ENCODE measurements at places on chromosomes 6 and 20. TPM values are rescaled to one million over a fixed set of nuclear protein-coding genes. Genes with fewer than 3 reads are reported as not detected.

GRCh38 chr6:108755257-108756240 lies 92.7 kb upstream of the ARMC2 start:
- no peak for DNase-seq

DNA sequence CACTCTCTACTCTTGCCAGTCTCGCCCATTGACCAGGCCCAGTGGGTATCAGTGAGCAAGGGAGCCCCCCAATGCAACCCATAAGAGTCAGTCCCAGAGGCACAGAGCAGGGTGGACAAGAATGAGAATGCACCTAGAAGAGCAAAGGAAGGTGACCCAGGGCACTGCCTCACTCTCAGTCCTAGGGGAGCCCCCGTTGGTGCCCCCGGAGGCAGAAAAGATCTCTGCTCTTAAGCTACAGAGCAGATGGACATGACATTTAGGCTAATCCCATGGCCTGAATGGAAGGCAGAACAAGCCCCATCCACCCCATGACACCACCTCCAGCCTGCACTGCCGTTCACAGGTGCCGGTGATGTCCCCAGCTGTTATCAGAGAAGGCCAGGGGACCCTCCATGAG lies 50.7 kb upstream of the PLEKHG1 start:
- DNase-seq, result no peak

DNA sequence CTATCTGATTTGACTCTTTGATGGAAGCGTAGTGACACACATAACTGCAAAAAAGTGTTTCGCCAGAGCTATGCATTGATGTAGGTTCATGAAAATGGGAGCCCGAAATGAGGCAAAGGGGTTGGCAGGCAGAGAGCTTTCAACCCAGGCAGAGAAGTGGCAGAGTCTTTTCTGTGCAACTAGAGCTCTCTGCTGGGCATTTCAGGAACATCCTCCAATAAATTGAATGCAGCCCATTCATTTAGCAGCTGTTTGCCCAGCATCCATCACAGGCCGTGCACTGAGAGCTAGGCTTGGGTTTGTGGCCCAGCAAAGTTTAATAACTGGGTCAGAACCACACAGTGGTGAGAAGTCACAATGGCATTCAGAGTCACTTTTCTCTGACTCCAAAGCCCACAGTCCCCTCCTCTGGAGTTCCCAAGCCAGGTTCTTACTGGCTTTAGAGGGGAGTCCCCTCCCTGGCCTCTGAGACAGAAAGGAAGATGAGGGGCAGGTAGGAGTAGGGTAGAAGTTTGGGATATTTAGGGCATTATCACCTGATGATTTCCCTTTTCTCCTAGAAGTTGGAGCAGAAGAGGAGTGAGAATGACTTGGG lies 31.8 kb upstream of the ELMO2 start:
- no peak for DNase-seq

- peak; percentile 10 for DNase-seq
These were observed 414.6 kb downstream of the CDH26 start for GRCh38 chr20:60372822-60373221.

GRCh38 chr6:4649728-4650127 lies 126.5 kb upstream of the CDYL start:
- no peak for DNase-seq

DNA sequence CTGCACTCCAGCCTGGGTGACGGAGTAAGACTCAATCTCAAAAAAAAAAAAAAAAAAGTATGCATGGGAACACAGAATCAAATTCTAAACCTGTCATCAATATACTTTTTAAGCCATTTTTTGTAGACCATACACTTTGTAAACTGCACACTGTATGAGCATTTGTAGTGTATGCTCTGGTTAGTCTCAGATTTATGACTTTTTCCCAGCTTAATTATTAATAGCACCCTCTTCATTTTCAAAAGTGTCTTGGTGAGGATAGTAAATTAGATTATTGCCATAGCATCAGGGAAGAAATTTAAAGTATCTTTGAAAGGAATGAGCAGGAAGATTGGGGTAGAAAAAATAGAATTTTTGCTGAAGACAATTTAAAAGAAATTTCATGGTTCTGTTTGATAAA lies 330.8 kb upstream of the RSPO3 start:
- DNase-seq, result no peak

DNA sequence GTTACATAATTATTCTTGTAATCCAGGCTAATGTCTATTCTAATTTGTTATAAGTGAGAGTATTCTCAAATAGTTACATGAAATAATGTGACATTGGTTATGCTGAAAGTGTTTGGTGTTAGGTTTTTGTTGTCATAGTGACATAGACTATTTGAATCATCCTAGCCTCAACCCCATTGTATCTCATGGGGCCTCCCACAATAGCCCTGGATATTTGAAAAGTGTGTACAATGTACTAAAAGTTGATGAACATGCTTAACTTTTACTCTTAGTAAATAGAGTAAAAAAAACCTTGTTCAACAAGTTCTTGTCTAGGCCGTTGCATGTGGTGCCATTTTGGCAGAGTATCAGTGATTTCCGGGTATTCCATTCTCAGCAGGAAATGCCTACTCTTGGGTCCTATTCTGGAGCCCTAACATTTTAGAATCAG lies 83.0 kb downstream of the RTN4IP1 start:
- no peak for DNase-seq

DNA sequence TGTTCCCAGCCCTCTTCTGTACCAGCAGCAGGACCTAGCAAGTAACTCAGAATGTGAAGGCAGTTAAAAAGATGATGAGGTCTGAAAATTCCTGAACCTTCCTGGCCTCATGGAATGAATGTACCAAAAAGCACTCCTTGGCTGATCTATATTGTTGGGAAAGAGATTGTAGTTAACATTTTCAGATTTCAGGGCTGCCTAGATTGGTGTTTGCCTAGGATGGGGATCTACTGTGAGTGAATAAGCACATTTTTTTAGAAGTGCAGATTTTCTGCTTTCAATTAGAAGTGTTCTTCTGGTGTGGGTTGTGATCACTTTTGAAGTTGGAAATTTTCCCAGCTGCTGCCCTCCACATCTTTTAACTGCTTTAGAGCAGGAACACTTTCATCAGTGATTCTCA lies 6.2 kb downstream of the MYLIP start:
- DNase-seq, result no peak

GRCh38 chr20:58306421-58307261 lies 2.9 kb upstream of the RAB22A start:
- peak; percentile 98 for DNase-seq

GRCh38 chr20:49906101-49906604 lies 9.2 kb downstream of the SPATA2 start:
- DNase-seq, result no peak

GRCh38 chr6:158050955-158051354 lies 69.3 kb downstream of the SYNJ2 start:
- no peak for DNase-seq

DNA sequence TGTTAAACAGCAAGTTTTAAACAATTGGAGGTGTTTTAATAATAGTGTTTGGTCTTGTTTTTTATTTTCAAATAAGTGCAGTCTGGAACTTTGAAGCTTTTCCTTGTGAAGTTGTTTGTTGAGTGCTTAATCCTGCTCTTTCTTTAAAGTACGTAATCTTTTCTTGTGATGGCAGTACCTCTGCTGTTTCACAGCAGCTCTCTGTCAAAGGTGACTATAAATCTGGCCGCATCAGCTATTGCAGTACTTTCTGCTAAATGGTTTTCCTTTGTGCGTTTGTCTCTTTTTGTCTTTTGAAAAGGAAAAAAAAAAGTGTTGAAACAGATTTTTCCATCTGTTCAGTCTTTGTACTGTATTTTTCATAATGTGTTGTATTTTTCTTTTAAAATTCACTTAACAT lies 12.7 kb downstream of the STXBP5 start:
- DNase-seq, result no peak

- DNase-seq, result no peak
These were observed 288.2 kb downstream of the GJA1 start for GRCh38 chr6:121723623-121724022.

GRCh38 chr6:31087494-31088089 lies 24.8 kb downstream of the C6orf15 start:
- peak; percentile 76 for DNase-seq

GRCh38 chr6:138442663-138443062 lies 38.6 kb downstream of the HEBP2 start:
- DNase-seq, result no peak

- peak; percentile 64 for DNase-seq
These were observed at the start of gene GPSM3 for GRCh38 chr6:32192608-32193039. Gene GPSM3 (minus strand): TSS chr6:32192643. CDS start chr6:32192513, 130 bp downstream.

DNA sequence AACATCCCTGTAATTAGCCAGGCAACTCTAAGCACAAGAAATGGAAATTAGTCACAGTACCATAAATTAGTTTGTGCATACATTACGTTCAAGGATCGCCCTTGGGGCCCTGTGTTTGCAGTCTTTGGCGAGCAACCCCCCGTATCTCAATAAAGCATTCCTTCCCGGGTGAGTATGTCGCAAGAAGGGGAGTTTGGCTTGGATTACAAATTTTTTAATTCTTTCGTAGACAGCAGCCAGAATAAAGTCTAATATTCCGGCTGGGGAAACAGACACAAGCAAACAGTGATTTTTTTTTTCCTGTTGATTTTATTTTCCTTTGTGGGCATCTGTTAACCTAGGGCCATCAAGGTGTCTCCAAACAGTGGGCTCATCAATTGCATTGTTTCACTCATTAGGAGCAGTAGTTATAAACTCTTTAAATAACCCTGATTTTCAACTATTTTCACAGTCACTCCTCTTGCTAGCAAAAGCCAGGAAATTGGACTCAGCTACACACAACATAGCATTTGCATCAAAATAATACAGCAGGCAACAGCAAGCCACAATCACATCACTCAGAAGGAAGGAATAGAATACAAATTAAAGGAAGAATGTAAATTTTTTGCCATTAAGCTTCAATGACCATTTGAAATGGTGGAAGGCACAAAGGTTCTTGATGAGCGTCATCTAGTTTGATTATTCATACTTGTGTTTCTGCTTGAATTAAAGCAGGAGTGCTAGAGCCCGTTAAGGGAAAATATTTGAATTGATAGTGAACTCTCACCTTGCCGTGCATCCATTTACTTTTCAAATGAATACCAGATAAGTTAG lies 85.3 kb downstream of the LINC00237 start:
- no peak for DNase-seq

DNA sequence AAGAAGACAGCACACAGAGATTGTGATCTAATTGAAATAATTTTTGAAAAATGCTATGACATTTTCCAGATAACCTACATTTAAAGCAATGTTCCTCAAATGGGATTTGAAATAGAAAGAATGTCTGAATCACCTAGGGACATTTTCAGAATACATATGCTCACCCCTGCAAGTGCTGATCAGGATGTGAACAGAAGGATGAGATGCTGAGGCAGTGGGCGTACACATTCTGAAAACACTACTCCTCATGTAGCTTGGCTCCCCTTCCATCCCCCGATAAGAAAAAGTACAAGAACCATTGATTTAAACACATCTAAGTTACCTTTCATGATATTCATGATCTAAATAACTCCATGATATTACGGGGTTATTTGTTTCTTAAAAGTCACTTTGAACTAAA lies 29.9 kb upstream of the HINT3 start:
- no peak for DNase-seq

GRCh38 chr6:170091639-170092579 lies 199.0 kb downstream of the DLL1 start:
- no peak for DNase-seq

DNA sequence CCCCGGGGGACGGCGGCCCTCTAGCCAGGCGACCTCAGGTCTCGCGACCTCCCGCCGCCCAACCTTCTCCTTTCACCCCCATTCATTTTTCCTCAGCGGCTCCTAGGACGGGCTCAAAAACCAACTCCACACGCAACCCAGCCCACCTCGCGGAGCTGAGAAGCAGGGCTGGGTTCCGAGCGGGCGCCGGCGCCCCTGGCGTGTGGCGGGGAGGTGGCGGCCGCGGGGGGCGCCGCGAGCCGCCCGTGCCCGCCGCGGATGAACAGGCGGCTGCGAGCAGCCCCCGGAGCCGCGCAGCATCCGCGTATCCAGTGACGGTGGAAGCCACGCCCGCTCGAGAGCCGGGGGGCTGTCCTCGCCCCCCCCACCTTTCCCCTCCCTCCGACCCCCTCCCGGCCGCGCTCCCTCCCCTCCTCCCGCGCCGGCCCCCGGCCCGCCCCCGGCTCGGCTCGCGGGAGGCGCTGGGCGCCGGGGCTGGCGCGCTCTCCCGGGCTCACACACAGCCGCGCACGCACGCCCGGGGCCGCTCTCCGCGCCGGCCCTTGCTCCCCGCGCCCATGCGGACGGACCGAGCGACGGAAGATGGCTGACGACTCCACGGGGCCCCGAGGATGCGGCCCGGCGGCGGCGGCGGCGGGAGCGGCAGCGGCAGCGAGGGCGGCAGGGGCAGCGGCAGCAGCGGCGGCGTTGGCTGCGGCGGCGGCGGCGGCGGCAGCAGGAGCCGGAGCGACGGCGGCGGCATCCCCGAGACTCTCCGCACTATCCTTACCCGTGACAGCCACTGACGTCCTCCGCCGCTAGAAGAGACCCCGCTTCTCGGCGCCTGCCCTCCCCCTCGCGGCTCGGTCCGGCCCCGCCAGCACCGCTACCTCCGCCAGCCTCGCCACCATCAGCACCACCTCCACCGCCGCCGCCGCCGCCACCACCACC lies at the start of gene SOBP:
SOBP (plus strand) TSS at position 482 of the 930 bp plus-strand sequence. CDS start 500 bp downstream, outside the sequence.
- peak; percentile 42 for DNase-seq

The GSTA4 gene
- total RNA-seq, result 1.9 TPM

The ULBP2 gene
- total RNA-seq, result 0.27 TPM

The SAMD10 gene
- 27.7 TPM for total RNA-seq

The SLC22A3 gene
- total RNA-seq, result under 0.01 TPM

All from hematopoietic multipotent progenitor cell (in vitro differentiated cells).